ENCODE measurements at places on chromosomes 6 and 20.

- DNase-seq, result no peak
Observed at GRCh38 chr6:10643201-10643651, 51.2 kb downstream of the C6orf52 start.

- DNase-seq, result no peak
Observed at GRCh38 chr6:90068264-90068663, 174.0 kb downstream of the GJA10 start.

- DNase-seq, result no peak
Observed at GRCh38 chr6:85092226-85092625, 327.8 kb upstream of the TBX18 start.

DNA sequence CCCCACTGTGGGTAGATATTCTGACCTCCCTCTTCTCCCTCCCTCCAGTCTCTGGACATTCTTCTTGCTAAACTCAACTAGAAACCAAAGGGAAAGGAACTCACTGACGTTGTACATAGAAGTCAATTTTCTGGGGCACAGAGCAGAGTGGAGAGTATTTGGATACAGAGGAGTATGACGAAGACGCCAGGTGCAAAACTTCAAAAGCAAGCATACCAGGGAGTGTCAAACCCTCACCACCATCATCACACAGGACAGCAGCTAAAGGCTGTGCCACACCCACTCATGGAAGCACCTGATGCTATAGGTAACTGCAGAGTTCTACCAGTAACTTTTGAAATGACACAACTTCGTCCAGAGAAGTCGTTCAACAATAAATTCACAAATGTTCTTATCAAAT is 64.8 kb downstream of the FYN start:
- no peak for DNase-seq

DNA sequence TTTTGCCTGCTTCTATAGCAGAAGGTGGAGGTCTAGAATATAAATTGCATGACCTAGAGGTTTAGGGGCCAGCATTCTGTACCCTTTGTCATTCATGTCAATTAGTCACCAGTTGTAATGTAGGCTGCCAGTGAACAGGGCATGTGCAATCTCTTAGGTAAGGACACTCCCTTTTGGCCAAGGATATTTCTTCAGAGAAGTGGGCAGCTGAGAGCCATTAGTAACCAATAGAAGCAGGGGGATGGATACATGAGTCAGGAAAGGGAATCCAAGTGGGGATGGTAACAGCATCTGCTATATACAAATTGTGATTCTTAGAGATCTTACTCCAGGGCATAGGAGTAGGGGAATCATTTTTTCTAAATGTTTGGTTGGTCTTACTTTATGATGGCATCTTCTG is 494.2 kb upstream of the JAG1 start:
- no peak for DNase-seq

GRCh38 chr6:31586599-31587281 is 663 bp downstream of the LST1 start:
- no peak for DNase-seq

DNA sequence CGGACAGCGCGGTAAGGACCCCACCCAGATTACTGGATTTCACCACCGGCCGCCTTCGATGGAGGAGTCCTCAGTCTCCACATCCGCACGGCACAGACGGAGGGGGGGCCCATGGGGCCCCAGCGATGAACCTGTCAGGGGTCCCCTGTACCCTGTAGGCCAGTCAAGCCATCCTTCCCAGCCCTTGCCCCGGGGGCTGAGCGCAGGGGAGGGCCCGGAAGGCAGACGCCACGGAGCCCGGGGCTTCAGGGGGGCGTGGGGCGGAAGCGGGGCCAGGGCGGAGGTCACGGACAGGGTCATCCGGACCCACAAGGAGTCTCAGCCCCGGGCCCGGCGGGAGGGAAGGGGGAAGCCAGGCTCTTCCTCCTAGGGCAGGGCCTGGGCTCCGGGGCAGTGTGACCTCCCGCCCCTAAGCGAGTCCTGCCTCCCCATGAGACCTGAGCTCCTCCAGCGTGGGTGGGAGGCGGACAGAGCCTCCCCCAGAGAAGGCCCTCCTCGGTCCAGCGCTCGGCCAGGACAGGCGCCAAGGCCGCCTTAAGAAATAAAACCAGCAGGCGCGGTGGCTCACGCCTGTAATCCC is 22.8 kb downstream of the ZBTB46 start:
- DNase-seq, result no peak

- no peak for DNase-seq
Observed at GRCh38 chr20:59696476-59696875, 92.1 kb downstream of the PHACTR3 start.

- DNase-seq, result no peak
Observed at GRCh38 chr6:148816117-148816516, 69.3 kb downstream of the UST start.

DNA sequence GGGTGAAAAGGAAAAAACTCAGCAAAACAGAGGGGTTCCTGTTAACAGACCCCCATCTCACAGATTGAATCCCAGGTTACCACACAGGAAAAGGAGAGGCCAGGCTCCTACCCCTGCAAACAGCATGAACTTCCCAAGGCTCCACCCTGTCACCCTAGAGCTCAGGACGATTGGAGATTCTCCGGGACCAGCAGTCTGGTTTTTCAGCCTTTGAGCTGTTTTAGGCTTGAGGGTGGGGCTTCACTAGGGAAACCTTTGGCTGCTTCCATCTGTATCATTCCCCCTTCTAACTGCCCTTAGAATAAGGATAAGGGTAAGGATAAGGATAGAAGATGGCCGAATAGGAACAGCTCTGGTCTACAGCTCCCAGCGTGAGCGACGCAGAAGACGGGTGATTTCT is 16.0 kb downstream of the C6orf58 start:
- no peak for DNase-seq

- DNase-seq, result no peak
Observed at GRCh38 chr6:40504274-40504673, 82.9 kb downstream of the LRFN2 start.

GRCh38 chr6:6711832-6712448 is 123.4 kb downstream of the LY86 start:
- no peak for DNase-seq

GRCh38 chr20:63154395-63154794 is 61.5 kb downstream of the YTHDF1 start:
- no peak for DNase-seq

- no peak for DNase-seq
Observed at GRCh38 chr6:97919631-97920030, 636.6 kb upstream of the MMS22L start.

DNA sequence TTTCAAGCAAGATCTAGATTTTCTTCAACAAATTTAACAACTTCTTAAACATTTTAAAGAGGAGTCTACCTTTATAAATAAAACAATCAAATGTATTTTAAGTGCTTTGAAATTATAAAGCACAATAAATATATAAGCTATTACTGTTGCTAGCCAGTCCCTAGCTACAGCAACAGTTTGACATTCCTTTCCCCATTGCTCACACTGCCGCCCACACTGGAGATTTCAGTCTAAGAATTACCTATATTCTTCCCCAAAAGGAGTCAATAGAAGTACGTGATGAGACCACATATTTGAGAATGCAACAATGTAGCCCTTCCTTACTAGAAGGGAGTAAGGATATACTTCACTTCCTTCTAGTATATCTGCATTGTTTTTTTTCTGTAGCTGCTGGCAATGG is 65.3 kb upstream of the RNF146 start:
- DNase-seq, result no peak

Measured in fibroblast of skin of left biceps (primary cell).